IMR-90 (cell line): ENCODE measurements at places on chromosomes 4 and X. TPM values are rescaled to one million over a fixed set of nuclear protein-coding genes. Genes with fewer than 3 reads are reported as not detected.

The ZNF630 gene
- total RNA-seq = 0.28 and 0.54 TPM in 2 replicates

The GYPE gene
- 0.28 and 0.54 TPM in 2 replicates for total RNA-seq

The PAGE5 gene
- not detected in 2 replicates for total RNA-seq

The IL13RA1 gene
- 31.7 and 35.6 TPM in 2 replicates for total RNA-seq

- H3K4me1 ChIP-seq = peaks cover 3% of the 10 kb centered on the region
- DNase-seq = peak; percentile 24
- H3K27ac ChIP-seq = no peak overlapping the region
- H3K36me3 ChIP-seq = no peaks in the 10 kb centered on the region
- no peak overlapping the region for H3K4me3 ChIP-seq
- no peaks in the 10 kb centered on the region for H3K27me3 ChIP-seq
Observed at GRCh38 chrX:119753639-119754257, 4.6 kb upstream of the SOWAHD start.

GRCh38 chr4:183540410-183541009, 35.7 kb downstream of the ING2 start:
- H3K27me3 ChIP-seq = no peaks in the 10 kb centered on the region; the same call in 1 of the 2 replicates
- no peak overlapping the region for H3K4me3 ChIP-seq
- DNase-seq = no peak
- H3K27ac ChIP-seq = no peak overlapping the region; the same call in 1 of the 2 replicates

GRCh38 chr4:17265139-17265538, 246.8 kb downstream of the QDPR start:
- H3K4me1 ChIP-seq = no peaks in the 10 kb centered on the region
- no peak for DNase-seq
- peaks cover 2% of the 10 kb centered on the region for H3K27me3 ChIP-seq
- H3K4me3 ChIP-seq = no peak overlapping the region
- no peaks in the 10 kb centered on the region for H3K36me3 ChIP-seq

- no peak overlapping the region for H3K27ac ChIP-seq
- DNase-seq = no peak
- peaks cover 55% of the 10 kb centered on the region for H3K36me3 ChIP-seq
Observed at GRCh38 chr4:7000421-7001176, 42.6 kb upstream of the TADA2B start.
